Spleen (tissue), 13 donors: ENCODE measurements at places on chromosomes 2 and 18.

- no peak for DNase-seq
Measured at GRCh38 chr2:85540133-85540648, 1.2 kb downstream of the MAT2A start.

GRCh38 chr2:236768393-236769140, 198.9 kb downstream of the ACKR3 start:
- no peak for DNase-seq

- no peak for DNase-seq
Measured at GRCh38 chr2:160308915-160309314, 108.8 kb upstream of the ITGB6 start.

DNA sequence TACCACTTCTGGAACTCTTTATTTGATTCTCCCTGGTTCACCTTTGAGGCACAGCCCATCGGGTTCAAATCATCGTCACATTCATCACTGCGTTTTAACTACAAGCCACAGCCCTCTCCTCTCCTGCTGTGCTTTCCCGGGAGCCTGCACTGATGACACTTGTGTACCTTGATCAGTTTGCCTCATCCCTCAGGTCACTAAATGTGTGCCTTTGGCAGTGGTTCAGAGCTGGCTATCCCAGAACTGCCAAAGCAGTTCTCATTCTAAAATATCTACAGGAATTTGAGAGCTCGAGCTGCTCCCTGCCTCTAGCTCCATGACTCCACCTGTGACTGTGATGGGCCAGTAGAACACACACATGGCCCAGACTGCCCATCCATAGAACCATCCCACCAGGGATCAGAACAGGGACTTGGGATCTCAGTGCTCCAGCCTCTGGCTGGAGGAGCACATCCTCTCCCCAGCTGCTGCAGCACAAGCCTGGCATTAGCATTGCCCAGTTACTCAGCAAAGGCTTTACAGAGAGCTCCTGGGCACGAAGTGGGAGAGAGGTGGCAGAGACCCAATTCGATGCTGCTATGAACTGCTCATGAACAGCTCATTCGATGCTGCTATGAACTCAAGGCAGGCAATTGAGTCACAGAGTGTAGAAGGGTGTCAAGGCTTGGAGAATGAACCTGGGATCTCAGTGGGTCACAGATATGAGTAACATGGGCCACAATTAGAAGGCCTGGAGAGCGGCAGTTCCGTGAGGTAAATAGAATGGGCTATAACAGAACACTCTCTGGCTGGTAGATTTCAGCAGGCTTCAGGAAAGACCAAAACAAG, 41.9 kb downstream of the EVA1A start:
- DNase-seq = no peak

DNA sequence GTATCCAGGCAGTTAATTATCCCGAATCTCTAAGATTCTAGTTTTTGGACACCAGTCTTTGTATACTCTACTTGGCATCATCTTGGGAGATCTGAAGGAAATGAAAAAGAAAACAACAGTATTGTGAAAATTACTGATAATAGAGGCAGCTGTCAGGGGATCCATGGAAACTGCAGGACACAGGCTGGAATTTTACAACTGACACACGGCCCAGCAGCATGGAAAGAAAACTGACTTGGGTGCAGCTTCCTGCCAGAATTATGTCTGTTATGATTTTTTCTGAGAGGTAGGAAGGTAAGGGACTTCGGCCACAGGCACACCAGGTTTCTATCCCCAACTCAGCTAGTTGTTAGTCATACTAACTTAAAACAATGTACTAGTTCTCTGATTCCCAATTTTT, 57.7 kb upstream of the ERBB4 start:
- DNase-seq = no peak

DNA sequence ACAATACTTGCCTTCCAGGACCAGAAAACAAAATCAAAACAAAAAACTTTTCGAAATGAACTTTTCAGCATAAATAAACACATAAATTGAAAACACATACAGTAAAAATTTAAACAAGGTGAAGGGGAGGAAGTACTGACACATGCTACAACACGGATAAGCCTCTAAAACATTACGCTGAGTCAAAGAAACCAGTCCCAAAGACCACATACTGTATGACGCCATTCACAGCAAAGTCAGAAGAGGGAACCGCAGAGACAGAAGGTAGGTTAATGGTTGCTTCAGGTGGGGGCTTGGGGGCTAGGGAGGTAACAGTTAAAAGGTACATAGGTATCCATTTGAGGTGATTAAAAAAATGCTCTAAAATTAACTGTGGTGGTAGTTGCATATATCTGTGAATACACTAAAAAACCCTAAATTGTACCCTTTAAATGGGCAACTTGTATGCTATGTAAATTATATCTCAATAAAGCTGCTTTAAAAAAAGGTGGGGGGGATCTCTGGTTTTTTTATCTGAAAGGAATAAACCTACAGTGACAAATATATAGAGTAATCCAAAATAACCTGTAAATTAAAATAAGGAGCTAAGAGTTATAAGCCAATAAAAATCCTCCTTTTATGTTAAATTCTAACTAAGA, 7.1 kb downstream of the COX7A2L start:
- DNase-seq = no peak

- DNase-seq = no peak
Measured at GRCh38 chr2:69092857-69093256, 79.9 kb downstream of the ANTXR1 start.

DNA sequence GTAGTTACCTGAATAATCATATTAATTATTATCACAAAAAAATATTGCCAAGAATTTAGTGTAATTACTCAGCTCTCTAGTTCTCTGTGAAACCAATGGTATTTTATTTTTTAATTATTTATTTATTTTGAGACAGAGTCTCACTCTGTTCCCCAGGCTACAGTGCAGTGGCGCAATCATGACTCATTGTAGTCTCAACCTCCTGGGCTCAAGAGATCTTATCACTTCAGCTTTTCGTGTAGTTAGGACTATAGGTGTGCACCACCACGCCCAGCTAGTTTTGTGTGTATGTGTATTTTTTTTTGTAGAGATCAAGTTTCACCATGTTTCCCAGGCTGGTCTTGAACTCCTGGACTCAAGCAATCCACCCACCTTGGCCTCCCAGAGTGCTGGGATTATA, 440.4 kb upstream of the CDH20 start:
- DNase-seq = no peak
